Non-pigmented ciliary epithelial cell (primary cell): ENCODE measurements at places on chromosomes 13 and 19.
A peak's percentile ranks its signal among the peaks of the same experiment; 100 is the strongest.

GRCh38 chr19:43507880-43508279 is 3.3 kb upstream of the PHLDB3 start:
- no peak for DNase-seq

DNA sequence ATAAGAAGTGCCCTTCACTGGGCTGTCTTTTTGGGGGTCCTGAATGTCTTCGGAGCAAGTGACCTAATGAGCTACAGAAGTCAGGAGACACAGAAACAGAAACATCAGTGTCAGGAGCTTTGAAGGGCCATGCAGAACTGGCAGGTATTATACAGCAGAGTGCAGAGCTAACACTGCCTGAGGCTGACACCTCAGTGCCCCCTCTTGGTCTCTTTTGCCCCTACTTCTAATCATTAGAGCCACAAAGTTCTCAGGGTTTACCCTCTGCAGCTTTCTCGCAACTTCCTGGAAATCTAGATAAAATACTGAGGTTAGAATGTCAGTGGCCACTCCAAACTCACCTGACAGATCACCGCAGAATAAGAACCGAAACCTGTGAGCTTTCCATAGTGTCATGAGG is 172.7 kb downstream of the B3GLCT start:
- DNase-seq = no peak

DNA sequence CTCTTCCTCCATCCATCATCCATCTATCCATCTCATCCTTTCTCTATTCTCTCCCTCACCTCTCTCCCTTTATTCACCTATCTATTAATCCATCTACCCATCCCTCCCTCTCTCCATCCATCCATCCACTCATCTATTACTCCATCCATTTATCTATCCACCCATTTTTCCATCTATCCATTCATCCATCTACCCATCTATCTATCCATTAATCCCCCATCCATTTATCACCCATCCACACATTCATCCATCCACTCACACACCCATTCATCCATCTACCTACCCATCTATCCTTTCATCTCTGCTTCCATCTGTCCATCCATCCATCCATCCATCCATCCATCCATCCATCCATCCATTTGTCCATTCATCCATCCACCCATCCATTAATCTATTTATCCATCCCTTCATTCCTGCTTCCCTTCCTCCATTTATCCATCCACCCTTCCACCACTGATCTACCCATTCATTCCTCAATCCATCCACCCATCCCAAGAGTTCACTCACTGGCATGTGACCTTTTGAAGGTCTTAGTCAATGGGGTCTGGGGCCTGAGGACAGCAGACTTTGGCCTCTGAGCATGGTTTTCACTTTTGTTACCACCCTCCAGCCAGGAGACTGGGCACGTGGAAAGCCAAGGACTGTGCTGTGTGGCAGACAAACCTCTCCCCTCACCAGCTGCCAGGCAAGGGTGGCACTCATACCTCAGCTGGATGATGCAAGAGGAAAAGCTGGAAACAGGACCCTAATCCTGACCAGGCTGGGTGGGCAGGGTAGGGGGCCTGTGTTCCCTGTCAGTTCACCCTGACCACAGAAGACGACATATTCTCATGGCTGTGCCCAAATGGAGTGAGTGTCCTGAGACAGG is 126.7 kb downstream of the URI1 start:
- no peak for DNase-seq

- DNase-seq = no peak
Observed at GRCh38 chr19:45645631-45646344, 6.6 kb upstream of the EML2 start.

DNA sequence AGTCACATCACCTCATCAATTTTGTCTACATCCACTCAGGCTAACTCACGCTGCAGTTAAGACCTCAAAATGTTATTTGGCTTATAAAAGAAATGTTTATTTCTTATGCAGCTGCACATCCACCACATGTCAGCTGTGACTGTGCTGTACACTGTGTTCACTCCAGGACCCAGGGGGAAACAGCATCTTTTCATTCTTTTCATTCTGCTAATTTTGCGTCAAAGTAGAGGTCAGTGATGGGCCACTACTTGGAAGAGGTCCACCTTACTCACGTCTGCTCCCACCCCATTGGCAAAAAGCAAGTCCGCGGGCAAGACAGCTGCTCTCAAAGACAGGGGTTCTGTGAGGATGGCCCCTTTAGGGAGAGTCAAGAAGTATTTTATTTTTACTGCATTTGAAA is 4.5 kb upstream of the DCT start:
- no peak for DNase-seq

DNA sequence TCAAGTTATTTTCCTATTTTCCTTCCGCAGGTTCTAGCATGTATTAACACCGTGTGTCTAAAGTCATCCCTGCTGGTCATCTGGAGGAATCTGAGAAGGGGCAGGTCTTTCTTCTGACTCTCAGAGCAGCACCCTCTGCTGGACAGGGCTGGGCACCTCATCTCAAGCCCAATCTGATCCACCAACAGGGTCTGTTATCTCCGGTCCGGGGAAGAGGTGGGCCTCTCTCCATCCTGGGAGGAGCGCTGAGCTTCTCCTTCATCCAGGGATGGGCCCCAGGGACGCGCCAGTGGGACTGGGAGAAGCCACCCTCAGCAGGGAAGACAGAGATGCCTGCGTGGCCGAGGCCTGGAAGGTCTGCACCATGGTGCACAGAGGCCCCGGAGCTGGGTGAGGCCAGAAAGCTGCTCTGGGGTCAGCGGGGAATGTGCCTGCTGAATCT is 26.0 kb upstream of the ZNF331 start:
- DNase-seq = peak; percentile 30

GRCh38 chr13:114272977-114273376 is 8.4 kb upstream of the UPF3A start:
- DNase-seq = no peak

- no peak for DNase-seq
Observed at GRCh38 chr19:6663236-6664201, 6.4 kb downstream of the TNFSF14 start.

GRCh38 chr19:12796146-12797071 is 5.1 kb downstream of the JUNB start:
- no peak for DNase-seq

- no peak for DNase-seq
Observed at GRCh38 chr19:17328517-17329365, 5.9 kb downstream of the ANO8 start.

DNA sequence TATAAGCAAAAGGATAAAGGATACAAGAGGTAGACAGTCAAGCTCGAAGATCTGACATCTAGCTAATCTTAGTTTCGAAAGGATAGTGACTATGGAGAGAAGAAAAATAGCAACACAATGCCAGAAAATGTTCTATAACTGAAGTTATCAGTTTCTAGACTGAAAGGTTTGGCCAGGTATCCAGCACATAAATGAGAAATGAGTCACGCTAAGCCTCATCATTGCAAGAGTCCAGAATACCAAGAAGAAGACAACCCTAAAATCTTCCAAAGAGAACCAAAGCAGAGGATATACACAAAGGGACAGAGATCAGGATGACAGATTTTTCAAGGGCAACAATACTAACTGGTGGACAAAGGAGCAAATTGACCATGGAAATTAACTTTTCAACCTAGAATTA is 237.0 kb downstream of the POSTN start:
- no peak for DNase-seq

DNA sequence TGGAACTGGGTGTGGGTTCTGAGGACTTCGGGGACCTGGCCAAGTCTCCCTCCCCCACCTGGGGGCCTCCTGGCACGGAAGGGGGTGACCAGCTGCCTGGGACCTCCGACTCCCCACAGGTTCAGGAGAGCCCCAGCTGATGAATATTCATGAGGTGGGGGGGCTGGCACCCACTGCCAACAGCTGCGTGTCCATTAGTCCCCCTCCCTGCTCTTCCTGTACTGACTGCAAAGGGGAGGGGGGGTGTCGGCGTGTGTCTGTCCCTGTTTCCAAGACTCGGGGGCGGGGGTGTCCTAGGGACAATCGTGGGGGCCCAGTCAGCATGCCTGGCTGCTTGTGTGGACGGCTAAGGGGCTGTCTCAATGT is 10.6 kb upstream of the NFIX start:
- no peak for DNase-seq

DNA sequence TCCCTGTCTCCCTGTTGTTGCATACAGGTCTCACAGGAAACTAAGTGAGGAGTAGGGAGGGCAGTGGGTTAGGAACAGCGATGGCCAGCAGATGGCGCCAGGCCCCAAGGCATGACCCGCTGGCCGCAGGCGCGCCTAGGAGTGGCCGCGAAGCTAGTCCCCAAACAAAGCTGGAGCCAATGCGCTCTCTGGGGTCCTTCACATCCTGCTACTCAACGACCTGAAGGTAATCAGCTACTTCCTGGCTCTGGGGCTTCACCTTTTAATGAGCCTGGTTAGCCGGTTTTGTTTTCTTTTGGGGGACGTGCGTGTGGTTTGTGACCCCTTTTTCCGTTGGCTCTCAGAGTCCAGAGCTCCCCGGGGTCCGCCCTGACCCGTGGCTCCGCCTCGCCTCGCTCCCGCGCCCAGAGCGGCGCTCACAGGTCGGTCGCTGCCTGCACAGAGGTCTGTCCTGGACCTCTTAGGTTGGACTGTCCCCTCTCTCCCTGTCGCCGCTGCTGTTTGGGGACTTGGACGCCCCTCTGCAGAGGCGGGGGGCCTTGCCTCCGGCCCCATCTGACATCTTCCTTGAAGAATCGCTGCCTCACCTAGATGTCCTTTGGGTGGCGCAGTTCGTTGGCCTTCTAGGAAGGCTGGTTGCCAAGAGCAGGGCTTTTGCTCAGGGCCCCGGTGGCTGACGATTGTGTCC is 62.2 kb upstream of the GTF3A start:
- no peak for DNase-seq

- no peak for DNase-seq
Observed at GRCh38 chr13:77267362-77267761, 59.5 kb downstream of the MYCBP2 start.

- no peak for DNase-seq
Observed at GRCh38 chr19:45136507-45137178, 24.1 kb downstream of the NKPD1 start.

- no peak for DNase-seq
Observed at GRCh38 chr13:66329988-66330451, 900.1 kb downstream of the PCDH9 start.

DNA sequence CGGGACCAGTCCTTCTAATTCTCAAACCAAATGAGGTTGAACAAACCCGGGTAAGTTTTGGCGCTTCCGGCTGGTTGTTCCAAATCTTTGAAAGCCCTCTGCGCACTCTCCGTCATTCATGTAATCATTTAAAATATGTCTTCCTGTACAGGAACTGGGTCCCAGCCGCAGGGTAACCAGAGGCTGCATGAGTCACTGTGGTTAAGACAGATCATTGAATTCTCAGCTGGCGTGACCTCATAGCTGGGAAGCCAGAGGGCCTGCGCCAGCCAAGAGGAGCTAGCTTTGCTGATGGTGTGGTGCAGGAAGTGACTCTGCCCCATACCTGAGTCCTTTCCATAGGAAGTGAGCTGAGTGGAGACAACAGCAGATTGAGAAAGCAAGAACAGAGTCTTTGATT is 135.2 kb downstream of the TSHZ3 start:
- peak; percentile 99 for DNase-seq

DNA sequence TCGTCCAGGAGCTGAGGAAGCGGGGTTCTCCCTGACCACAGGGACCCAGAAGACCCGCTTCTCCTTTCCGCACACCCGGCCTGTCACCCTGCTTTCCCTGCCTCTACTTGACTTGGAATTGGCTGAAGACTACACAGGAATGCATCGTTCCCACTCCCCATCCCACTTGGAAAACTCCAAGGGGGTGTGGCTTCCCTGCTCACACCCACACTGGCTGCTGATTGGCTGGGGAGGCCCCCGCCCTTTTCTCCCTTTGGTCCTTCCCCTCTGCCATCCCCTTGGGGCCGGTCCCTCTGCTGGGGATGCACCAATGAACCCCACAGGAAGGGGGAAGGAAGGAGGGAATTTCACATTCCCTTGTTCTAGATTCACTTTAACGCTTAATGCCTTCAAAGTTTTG is 18.9 kb downstream of the VASP start:
- no peak for DNase-seq

DNA sequence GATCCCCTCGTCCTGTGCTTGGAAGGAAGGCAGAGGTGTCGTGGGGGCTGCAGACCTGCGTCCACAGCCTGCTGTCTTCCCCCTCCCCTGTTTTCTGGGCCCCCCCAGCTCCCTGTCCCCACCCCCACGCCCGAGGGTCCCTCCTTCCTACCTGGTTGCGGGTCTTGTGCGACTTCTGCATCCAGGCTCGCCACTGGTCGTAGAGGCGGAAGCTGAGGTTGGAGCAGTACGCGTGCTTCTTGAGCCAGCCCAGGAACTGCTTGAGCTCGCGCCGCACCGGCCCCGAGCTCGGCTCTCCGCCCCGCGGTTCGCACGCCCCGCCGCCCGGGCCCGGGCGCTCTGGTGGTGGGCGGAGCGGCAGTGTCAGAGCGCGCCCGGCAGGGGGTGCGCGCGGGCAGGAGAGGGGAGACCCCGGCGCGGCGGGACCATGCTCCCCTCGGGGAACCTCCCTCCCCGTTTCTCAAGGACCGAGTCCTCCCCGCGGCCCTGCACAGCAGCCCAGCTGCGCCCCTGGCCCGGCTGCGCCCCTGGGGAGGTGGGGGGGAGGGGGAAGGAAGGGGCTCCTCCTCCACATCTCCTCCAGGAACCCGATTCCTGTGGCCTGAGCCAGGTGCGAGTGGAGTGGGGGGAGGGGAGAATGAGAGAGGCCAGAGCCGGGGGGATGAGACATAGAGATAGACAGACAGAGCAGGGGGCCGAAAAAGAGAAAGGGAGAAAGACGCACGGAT is 5.7 kb downstream of the REX1BD start:
- DNase-seq = no peak

GRCh38 chr19:13082192-13083007 is 20.3 kb downstream of the LYL1 start:
- peak; percentile 37 for DNase-seq

DNA sequence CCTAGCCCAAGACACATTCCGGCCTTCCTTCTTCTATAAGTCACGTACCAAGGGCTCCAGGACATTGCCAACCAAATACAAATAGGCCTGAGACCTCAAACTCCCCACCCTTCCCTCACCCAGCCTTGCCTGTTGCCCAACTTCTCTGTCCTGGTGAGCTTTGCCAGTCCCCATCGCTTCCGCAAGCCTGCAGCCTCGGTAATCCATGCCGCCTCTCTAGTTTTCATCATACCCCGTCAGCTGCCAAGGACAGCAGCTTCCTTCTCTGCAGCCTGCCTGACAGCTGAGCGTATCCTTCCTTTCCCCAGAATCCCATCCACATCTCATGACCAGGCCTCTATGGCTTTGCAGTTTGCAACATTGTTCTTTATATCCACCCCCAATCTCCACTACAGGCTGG is 36.6 kb upstream of the POMP start:
- DNase-seq = no peak

- DNase-seq = no peak
Observed at GRCh38 chr13:24053519-24054251, 106.8 kb upstream of the SPATA13 start.
